ENCODE measurements at places on chromosomes 5 and 9.

- DNase-seq, result no peak
Observed at GRCh38 chr9:4416467-4416866, 73.8 kb upstream of the SLC1A1 start.

DNA sequence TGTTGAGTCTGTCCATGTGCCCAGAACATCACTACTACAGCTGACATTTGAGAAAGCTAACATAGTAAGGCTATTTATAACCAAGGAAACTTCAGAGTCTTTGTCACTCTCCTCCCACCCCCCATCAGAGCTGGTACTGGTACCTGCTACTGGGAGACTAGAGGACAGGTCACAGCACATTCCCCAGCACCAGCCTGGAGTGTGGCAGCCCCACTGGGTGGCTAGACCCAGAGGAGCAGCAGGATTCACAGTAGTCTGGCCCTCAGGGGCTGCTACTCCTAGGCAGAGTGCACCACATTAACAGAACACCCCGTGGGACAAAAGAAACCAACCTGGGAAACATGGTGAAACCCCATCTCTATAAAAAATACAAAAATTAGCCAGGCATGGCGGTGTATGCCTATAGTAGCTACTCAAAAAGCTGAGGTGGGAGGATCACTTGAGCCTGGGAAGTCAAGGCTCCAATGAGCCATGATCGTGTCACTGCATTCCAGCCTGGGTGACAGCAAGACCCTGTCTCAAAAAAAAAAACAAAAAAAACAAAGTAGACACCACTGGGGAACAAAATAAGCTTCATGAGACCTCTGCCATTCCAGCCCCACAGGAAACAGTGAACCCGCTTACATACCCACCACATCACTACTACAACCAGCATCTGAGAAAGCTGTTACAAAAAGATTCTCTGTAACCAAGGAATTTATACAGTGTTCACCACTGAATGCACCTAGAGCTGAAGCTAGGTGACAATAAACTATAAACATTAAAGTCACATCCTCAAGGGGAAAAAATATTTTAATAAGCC is 26.3 kb upstream of the PTGER4 start:
- DNase-seq, result no peak

GRCh38 chr5:160788102-160788660 is 63.8 kb downstream of the ATP10B start:
- no peak for DNase-seq

- DNase-seq, result no peak
Observed at GRCh38 chr5:169557838-169558237, 25.7 kb upstream of the SPDL1 start.

GRCh38 chr5:123879071-123879470 is 367.1 kb downstream of the CSNK1G3 start:
- DNase-seq, result no peak

- DNase-seq, result no peak
Observed at GRCh38 chr5:56640763-56641406, 174.5 kb upstream of the MAP3K1 start.

GRCh38 chr5:74116266-74116665 is 490.3 kb downstream of the ARHGEF28 start:
- no peak for DNase-seq

DNA sequence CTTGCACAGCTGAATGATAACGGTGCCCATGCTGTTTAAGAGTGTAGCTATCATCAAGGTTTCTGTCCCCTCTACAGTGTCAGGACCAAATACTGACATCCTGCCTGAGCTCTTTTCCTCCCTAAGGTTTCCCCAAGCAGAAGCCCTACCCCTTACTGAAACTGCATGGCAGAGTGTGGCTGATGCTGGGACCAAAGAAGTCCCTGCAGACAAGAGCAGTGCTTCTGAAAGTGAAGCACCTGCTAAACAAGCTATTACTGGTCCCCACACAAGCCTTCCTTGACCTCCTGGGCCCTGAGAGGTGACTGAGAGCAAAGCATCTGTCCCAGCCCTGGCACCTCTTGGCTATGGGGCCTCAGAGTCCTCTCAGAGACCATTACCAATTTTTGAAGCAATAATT is 56.1 kb downstream of the CFAP90 start:
- DNase-seq, result no peak

DNA sequence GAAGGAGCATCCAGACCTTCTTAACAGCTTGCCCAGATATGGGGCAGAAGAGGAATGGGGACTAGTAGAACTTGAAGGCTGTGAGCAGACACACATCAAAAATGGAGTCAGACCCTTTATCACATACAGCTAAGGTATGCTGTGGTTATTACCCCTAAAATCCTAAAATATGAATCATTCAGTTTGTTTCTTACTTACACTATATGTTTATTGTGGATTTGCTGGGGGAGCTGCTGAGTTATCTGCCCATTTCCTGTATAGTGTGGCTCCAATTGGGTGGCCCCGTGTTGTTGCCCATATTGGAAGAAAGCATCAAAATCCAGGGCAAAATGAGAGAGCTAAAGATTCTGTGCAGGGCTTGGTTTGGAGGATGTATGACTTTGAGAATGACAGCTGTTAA is 56.9 kb downstream of the AP3S1 start:
- DNase-seq, result no peak

GRCh38 chr5:122985954-122986721 is 50.4 kb downstream of the PPIC start:
- DNase-seq, result no peak
